ENCODE measurements at places on chromosomes 5 and 9. TPM values are rescaled to one million over a fixed set of nuclear protein-coding genes. Genes with fewer than 3 reads are reported as not detected.

DNA sequence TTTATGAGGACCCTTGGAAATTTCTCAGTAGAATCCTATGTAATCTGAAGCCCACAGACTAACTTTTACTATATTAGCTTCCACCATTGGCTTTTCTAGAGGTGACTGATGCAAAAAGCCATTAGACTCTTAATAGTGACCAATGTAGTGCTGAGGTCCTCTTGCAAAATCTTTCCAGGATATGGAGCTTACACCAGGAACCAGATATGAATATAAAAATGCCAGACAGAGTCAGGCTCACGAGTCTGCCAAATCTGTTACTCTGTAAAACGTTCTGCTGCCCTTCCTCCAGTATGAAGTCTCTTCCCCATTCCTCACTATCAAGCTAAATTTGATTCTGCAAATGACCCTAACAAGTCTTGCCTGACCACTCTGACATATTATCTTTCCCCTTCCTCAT, 73.4 kb upstream of the C6 start:
- no peak for DNase-seq

DNA sequence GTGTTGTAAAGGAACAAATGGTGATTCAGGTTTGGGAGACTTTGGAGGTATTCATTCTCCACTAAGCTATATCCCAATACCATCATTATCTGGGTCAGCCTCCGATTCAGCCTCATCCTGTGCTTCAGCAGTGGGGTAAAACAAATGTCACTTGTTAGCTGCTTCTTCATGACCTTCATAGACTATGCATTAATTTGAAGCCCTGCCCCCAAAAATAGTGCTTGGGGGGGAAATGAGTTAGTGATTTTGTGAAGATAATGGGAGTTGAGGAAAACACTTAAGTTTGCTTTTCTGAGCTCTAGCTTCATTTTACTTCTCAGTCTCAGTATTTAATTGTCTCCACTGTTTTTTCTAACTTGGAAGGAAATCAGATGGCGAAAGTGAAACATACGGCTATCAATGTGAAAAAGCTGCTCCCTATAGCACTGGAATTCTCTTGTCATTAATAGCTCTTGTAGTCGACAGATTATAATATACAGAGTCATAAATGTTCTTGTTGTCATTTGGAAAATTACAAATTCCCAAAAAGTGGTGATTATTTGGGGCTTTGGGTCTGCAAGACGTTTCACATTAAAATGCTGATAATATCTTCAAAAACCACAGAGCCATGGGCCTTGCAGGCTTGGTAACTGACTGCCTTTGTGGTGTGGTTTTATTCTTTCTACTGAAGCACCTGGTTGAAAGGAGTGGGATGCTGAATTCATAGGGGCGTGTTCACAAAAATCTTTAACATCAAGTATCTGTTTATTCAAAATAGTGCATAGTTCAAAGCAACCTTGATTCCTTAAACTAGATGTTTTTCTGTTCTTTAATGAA, 40.0 kb downstream of the PIK3R1 start:
- peak; percentile 31 for DNase-seq

GRCh38 chr9:113536166-113536482, 72.6 kb downstream of the RGS3 start:
- no peak for DNase-seq

The SPATA31D4 gene
- total RNA-seq = not detected
